ENCODE measurements at places on chromosomes 1 and 21. TPM values are rescaled to one million over a fixed set of nuclear protein-coding genes. Genes with fewer than 3 reads are reported as not detected.

Gene SELENBP1
- 180 TPM for total RNA-seq

Gene S100A8
- total RNA-seq, result 7.0 TPM

Gene SLC35A3
- total RNA-seq, result 38.3 TPM

Gene CRABP2
- 3.5 TPM for total RNA-seq

Gene AADACL3
- total RNA-seq, result not detected

Data from mucosa of gallbladder (tissue), 1 donor.